ENCODE measurements at places on chromosomes 2 and 18.

DNA sequence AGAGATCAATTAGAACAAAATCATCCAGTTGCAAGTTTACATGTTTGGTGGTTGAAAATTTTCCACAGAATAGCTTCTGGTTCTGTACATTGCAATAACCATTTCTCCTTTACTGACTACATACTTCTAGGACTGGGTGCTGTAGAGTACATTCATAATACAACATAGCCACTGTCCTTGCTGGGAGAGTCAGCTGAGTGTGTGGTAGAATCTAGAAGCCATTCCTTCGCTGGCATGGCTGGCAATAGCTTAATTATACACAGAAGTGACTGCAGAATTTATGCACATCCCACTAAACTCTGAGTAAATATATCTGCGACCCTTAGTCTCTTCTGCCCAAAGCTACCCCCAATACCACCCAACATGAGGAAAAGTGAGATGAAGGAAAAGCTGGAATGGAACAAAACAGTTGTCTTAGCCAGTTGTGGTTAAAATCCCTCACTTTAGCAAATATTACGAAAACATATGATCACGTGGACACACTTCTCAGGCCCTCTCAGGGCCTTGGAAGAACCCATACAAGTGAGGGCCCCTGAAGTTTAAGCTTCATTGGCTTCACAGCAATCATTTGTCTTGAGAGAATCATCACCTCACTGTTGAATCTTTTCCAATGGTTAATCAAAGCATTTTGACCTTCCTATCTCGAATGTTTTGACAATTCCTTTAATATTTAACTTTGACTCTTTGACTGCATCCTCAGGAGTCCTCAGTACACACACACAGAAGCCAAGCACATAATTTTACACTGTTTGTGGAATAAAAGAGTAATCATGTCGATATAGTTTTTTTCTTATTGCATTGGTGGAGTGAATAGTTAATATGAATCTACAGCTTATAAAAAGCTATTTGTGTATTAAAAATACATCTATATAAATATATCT lies 225.1 kb downstream of the ZNF385B start:
- DNase-seq, result no peak

DNA sequence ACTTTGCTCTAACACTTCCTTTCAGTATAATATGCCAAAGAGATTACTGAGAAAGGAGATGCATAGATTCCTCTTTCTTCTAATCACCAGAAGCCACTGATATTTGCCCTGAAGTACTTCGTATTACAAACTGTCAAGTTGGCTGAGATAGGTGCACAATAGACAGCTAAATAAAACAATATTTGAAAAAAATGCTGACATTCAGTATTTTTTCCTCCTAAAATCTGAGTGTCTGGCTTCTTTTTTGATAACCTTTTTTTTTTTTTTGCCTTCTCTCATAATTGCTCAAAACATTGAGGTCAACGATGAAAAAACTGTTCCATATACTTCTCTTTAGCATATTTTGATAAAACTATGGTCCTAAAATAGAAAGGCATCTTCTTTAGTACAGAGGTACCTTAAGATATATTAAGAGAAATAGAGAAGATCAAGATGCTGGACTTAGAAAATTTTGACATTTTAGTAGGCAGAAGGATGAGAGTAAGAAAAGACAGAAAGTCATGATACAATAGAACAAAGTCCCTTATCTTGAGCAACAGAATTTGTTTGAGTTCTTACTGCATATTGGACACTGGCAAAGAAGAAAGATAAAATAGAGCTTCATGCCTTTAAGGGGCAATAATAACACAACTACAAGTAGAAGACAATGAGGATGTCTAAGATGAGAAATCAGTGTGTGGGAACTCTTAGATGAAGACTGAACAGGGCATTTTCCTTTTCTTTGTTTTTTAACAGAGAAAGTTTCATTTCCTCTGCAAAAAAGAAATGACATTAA lies 220.7 kb downstream of the PTH2R start:
- DNase-seq, result no peak

- DNase-seq, result no peak
Measured at GRCh38 chr2:11348209-11348749, 3.8 kb upstream of the ROCK2 start.

DNA sequence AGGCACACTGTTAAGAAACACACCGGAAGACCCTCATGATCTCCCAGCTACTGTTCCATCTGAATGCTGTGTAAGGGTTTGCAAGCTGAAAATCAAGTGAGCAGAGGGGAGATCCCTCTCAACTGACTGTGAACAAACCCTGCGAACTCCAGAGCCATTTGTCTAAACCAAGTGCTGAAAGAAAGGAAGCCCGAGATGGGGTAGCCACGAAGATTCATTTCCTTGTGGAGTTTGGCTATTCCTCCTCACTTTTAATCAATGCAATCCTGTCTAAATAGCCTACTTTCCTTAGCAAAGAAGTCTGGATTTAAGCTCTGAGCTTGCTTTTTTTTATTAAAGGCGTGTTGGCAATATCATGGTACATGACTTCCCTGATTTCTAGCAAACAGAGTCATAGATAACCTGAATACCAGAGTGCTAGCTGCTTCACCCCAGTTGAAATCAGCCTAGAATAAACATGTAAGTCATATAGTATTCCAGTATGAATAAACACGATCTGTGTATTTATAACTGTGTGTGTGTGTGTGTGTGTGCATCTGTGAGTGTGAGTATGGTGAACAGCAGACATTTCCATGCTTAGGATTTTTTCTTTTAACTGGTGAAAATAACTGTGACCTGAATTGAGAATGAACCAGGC lies 365.2 kb downstream of the ZNF521 start:
- no peak for DNase-seq

GRCh38 chr18:50665519-50665918 lies 105.6 kb downstream of the MAPK4 start:
- DNase-seq, result no peak

GRCh38 chr2:210522399-210522798 lies 34.0 kb upstream of the CPS1 start:
- no peak for DNase-seq

DNA sequence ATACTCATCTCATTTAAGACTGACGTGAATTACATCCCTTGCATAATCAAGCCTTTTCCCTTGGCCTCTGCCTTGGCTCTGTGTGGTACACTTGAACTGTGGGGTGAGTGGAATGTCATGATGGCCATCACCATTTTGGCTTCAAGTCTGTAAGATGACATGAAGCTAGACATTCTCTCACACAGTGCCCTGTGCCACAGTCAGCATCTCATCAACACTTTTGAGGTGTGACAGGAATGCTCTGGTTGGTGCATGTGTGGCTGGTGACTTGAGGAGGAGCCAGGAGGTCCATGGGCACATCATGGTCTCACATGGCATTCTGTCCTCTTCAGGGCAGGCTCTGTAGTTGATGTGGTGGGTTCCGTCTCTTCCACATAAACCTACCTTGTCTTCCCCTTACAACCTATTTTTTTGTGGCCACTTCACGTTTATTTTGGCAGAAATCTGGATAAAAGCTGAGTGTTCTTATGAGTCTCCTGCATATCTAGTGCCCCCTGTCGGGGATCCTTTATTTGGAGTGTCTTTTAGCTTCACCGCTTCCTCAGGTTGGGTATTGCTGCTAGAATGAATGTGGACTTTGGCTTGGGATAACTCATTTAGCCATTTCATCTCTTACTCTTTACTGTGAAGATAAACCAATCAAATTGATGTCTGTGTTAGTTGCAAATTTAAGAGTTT lies 28.1 kb downstream of the MAP4K4 start:
- no peak for DNase-seq

DNA sequence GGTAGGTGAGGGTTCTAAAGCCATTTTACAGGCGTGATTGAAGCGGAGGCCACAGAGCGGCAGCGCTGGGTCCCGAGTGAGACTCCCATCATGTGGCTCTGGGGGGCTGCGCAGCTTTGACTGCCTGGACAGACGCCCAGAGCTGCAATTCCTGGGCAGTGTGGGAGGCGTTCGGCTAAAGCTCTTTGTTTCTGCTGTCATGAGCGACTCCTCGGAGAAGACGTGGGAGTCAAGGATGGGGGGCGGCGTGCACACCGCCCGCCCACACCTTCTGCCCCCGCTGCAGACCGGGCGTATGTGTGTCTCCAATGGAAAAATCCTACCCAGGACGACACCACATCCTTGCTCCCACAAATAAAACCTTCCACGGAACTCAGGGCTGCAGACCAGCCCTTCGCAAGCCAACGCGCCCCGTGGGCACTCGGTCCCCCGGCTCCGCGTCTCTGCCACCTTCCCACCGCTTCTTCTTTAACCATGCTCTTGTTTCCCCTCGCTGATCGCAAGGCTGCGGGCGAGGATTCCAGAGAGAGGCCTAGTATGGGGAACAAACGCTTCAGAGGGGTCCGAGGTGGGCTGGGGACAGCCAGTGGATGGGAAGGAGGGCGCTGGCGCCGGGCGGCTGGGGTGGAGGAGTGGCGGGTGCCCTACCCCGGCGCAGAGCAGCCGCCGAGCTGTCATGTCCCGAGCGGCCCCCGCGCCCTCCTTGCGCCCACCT lies 680 bp upstream of the LBH start:
- DNase-seq, result no peak

- peak; percentile 66 for DNase-seq
Measured at GRCh38 chr2:136117909-136118818, at the start of gene CXCR4. Gene CXCR4 (minus strand): TSS chr2:136118149. CDS start chr2:136118060, 89 bp downstream.

DNA sequence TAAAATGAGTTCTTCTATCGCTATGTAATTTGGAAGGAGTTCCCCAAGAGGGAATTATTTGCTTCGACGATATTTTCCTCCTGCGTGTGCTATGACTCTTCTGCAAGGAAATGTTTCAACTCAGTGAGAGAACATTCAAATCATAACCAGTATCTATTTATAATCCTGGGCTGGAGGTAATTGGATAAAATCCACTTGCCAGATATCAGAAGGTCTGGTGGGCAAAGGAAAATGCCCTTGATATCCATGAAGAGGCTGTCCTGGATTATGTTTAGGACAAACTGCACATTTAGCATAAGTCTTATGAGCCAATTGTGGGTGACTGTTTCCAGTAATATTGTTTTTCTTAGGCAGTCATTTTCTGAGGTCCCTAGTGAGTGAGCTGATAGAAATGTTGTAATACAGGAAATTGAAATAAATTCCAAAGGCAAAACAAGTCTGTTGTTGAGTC lies 17.7 kb downstream of the RPIA start:
- DNase-seq, result no peak
